ENCODE measurements at places on chromosomes 1 and 21.

GRCh38 chr21:41460578-41461527 lies 34.8 kb downstream of the MX1 start:
- DNase-seq = peak; percentile 64

GRCh38 chr1:223870617-223871574 lies 25.1 kb upstream of the TP53BP2 start:
- no peak for DNase-seq

- no peak for DNase-seq
Observed at GRCh38 chr1:97427371-97427770, 493.5 kb downstream of the DPYD start.

DNA sequence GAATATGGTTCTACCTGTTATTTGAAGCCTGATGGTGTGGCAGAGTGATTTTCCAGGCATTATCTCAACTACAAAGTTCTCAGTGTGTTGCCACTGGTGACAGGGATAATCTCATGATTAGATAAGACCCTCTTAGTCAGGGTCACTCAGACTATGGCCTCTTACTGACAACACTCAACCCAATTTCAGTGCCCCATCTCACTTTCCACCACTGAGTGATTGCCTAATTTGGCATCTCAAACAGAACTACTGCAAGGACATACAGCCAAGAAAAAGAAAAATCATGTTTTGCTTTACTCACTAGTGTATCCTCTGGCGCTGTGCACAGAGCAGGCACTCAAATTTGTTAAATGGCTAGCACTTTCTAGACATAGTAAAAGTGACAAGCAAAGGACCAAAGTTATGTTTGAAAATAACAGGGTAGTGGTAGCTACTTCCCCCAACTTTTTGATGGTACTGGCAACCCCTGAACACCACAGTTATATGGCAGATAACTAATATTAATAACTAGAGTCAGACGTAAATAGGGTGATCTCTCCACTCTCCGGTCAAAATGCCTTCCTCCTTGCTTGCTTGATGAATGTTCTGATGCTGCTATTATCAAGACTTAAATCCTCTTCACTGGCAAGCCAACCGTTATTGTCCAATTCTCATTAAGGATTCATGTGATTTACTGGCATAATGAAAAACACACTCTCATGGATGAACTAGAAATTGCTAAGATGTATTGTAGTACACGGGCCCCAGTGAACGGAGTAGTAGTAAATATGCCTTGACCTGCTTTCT lies 37.1 kb upstream of the SLC30A10 start:
- DNase-seq = no peak

- no peak for DNase-seq
Observed at GRCh38 chr1:217027403-217028080, 304.3 kb upstream of the ESRRG start.

DNA sequence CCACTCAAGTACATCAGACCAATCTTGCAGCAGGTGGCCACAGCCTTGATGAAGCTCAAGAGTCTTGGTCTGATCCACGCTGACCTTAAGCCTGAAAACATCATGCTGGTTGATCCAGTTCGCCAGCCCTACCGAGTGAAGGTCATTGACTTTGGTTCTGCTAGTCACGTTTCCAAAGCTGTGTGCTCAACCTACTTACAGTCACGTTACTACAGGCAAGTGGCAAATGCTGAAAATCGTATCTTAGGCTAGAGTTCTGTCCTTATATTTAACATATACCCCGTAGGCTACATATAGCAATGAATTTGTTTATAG lies 12.1 kb downstream of the HIPK1 start:
- no peak for DNase-seq

- DNase-seq = peak; percentile 74
Observed at GRCh38 chr1:99963041-99963795, 6.6 kb upstream of the SLC35A3 start.

DNA sequence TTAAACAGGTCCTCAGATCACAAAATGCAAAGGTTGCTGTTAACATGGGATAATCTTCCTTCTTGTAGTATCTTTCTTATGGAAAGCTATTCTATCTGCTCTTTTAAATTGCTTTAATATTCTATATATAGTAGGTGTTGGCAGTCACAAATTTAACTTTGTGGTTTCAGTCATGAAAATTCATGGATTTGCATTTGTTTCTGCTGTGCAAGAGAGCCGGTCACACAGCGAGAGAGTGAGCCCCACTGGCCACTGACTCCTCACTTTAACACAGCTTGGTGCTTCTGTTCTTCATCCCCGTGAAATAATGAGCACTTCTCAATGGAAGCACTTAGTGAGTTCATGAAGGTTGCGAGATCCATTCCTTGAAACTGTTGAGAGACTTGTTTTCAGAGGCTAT lies 18.1 kb upstream of the BMP8A start:
- DNase-seq = no peak

DNA sequence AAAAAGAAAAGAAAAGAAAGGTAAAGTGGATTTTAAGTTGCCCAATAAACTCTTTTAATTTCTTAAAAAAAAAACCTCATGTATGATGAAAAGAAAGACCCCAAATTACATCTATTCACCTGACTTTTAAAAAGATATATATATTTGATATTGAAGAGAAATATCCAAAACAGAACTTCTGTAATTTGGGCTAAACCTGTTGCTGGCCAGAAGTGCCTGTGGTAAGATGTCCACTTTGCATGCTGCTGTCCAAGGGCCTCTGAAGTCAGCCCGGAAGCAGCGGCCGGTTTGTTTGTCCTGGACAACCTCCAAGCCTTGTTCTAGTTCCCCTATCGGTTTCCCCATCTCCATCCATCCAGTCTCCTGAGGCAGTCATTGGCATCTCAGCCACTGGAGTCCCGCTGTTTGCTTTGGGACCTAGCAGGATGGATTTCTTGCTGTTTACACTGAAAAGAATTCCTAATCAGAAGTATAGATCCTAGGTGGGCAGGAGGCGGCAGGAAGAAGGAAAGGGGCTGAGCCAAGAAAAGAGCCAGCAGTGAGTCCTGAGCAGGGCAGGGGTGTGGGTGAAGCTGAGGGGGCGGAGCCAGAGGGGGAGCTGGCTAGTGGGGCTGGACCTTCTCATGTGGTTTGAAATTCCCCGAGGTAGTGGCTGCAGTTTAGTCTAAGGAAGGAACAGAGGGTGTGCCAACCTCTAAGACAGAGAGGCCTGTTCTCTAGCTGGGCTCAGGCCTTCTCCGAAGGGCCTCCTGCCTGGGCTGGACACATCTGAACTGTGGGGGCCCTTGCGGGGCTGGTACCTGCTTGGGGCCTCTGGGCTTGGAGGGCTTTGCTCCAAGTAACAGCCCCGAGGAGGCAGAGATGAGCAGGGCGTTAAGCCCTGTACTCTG lies 3.3 kb downstream of the NCMAP start:
- DNase-seq = peak; percentile 35

GRCh38 chr1:56357927-56358690 lies 221.3 kb downstream of the PLPP3 start:
- DNase-seq = no peak

- peak; percentile 71 for DNase-seq
Observed at GRCh38 chr21:45977396-45977795, 4.2 kb upstream of the COL6A1 start.

DNA sequence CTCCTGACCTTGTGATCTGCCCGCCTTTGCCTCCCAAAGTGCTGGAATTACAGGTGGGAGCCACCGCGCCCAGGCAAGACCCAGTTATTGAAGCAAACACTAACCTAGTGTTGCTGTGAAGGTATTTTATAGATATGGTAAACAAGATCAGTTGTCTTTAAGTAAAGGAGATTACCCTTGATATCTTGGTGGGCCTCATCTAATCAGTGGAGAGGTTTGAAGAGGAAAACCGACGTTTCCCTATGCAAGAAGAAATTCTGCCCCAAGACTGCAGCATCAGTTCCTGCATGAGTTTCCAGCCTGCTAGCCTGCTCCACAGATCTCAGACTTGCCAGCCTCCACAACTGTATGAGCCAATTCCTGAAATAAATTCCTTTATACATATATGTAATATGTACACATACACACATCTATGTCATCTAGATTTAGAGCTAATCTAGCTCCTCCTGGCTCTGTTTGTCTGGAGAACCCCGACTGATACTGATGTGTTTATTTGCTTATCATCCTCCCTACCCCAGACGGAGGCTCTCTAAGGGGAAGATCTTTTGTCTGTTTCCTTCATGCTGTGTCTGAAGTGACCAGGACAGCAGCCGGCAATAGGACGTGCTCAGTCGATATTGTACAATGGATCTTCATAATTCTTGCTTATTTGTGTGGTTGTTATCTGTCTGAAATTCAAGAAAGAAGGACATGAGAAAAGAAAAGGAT lies 90.9 kb downstream of the IER5 start:
- no peak for DNase-seq

GRCh38 chr1:99469550-99469971 lies 176.4 kb upstream of the PALMD start:
- peak; percentile 55 for DNase-seq

DNA sequence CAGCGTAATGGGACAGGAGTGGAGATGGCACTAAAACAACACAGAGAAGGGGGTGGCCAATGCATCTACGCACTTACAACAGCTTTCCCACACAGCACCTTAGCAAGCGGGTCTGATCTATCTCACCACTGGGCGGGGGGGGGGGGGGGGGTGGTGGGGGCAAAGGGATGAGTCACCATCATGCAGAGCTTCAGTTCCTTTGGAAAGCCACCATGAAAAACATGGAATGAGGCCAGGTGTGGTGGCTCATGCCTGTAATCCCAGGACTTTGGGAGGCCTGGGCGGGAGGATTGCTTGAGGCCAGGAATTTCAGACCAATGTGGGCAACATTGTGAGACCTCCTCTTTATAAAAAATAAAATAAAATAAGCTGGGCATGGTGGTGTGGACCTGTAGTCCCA lies 47.2 kb downstream of the KLHDC7A start:
- peak; percentile 3 for DNase-seq

DNA sequence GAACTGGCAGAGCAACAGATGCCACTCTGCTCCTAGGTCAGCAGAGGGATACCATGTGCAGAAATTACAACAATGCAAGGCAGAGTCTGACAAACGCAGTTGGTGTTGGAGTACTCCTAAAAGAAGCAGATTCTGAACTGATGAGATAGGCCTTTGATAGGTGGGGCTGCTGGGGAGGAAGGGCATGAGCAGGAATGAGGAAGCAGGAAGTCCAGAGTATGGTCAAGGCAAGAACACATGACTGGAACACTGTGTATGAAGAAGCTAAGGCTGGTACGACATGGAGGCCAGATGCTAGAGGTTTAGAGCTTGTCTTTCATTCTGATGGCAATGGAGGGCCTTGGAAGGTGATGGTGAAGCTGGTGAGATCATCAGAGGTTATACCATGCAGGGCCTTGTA lies 11.5 kb upstream of the THRAP3 start:
- DNase-seq = no peak

- DNase-seq = no peak
Observed at GRCh38 chr1:30417001-30417700, 306.2 kb downstream of the MATN1 start.

GRCh38 chr1:68198752-68199151 lies 33.6 kb downstream of the WLS start:
- peak; percentile 62 for DNase-seq

DNA sequence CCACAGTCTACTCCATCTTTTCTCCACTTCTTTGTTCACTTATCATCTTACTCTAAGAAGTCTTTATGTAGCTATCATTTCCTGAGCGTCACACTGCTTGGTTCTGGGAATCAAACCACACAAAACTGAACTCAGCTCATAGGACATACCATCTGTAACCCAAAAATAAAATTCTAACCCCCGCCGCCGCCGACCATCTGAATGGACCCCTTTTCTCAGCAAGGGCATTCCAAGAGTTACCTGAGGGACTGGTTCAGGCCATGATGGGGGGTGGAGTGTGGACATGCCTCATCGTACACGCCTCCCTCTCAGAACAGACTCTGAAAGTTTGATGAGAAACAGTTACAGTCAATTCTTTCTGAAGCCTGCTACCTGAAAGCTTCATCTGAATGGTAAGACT lies 12.6 kb upstream of the CHI3L2 start:
- no peak for DNase-seq

GRCh38 chr1:89483757-89484077 lies 40.9 kb upstream of the LRRC8B start:
- DNase-seq = no peak

- no peak for DNase-seq
Observed at GRCh38 chr1:218284377-218284916, 646 bp upstream of the RRP15 start.

DNA sequence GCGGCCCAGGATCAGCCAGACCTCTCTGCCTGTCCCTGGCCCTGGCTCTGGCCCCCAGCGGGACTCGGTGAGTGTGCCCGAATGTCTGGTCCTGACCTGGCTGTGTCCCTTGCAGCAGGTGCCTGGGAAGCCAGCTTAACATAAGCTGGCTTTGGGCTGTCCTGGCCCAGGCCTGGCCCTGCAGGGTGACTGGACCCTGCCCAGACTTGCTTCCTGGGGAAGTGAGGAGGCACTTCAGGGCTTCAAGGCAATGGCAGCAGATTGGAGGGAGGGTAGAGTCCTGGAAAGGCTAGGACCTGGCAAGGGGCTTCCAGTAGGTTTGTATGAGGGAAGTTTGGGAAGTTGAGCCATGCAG lies 16.4 kb downstream of the RPS6KA1 start:
- DNase-seq = no peak

DNA sequence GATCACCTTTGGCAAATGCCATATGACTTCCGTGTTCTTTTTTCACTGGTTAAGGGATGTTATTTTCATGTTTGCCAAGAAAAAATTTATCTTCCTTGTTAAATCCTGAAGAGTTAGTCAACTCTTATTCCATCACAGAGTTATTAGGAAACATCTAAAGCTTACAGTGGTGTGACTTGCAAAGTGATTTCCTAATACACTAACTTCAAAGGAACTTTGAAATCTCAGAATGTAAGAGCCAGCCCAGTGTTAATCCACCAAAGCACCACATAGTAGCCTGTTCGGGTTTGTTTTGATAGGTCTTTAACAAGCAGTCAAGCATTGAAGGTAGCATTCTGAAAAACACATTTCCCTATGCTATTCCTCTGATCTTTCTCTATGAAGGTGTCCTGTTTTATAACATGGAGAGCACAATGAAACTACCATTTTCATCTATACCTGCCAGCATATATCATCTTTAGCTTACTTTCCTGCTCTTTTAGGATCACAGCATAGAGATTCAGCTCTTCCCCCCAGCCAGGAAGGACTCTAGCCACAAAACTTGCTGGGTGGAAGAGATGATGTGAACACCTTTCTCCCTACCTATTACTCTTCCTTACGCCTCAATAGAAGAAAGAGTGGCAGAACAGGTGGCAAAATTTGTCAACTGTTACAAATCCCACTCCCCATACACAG lies 82.4 kb upstream of the MAGI3 start:
- DNase-seq = no peak

GRCh38 chr1:178630417-178630816 lies 94.6 kb upstream of the RALGPS2 start:
- DNase-seq = peak; percentile 44

- no peak for DNase-seq
Observed at GRCh38 chr1:53137729-53138128, 4.7 kb downstream of the SLC1A7 start.

DNA sequence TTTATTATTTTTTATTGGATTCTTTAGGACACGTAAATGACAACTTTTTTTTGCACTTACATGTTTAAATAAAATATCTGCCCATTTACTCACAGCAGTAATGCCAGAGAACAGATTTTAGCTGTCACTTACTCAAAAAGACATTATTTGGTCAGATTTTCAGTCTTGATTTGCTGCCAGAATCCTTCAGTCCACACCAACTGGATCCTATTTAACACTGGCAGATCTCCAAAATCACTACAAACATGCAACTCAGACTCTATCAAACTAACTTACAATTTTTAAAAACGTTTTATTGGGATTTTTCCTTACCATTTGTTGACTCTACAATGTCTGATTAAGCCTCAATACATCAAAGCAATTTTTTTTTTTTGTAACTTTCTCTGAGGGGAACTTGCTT lies 11.1 kb downstream of the ATP6V1G3 start:
- peak; percentile 92 for DNase-seq

Data from fibroblast of skin of right biceps (primary cell).